ENCODE measurements at places on chromosomes 4 and X.

- no peak for DNase-seq
Observed at GRCh38 chrX:69207216-69207615, 42.0 kb upstream of the PJA1 start.

DNA sequence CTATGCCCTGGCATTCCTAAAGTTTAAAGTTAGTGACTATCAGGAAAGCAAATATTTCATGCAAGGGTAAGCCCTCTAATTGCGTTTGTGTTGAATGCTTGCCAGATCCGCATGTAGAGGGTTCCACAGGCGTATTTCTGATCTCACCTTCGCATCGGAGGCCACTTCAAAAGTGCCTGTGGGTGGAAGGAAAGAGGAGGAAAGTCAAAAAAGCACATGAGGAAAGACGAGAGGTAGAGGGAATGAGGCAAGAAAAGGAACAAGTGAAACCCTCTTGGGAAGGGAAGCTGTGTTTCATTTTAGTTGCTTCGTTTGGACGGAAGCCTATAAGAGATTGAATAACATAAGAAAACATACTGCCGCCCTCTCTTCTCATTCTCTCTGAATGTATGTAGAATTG, 628.8 kb downstream of the SPRY1 start:
- DNase-seq = peak; percentile 65

GRCh38 chr4:72828864-72829263, 240.7 kb downstream of the COX18 start:
- no peak for DNase-seq

GRCh38 chrX:39414290-39414854, 613.1 kb downstream of the MID1IP1 start:
- DNase-seq = no peak

- DNase-seq = no peak
Observed at GRCh38 chr4:165440415-165441158, 61.8 kb downstream of the CPE start.

DNA sequence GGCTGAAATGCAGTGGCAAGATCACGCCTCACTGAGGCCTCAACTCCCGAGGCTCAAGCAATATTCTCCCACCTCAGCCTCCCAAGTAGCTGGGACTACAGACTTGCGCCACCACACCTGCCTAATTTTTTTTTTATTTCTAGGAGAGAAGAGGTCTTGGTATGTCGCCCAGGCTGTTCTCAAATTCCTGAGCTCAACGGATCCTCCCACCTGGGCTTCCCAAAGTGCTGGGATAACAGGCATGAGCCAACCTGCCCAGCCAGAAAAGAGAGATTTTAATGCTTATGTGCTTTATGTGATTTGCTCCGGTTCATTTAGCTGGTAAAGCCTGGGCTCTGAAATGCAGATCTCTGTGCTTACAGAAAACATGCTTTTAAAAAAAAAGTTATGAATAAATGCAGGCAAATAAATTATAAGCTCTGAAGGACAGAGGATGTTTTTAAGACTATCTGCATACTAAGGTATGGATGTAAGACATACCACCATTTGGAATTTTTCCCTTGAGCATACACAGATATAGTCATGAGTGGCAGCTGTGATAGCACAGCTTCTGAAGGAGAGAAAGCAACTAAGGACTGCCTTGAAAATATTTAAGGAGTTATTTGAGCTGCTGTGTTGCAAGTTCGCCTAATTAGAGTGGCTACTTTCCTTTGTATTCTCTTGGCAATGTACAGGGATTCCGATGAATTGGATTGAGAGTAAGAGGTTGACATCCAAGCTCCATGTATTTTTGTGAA, 13.8 kb downstream of the GUCY1B1 start:
- no peak for DNase-seq

GRCh38 chrX:134948333-134949241, 42.2 kb upstream of the SMIM10 start:
- no peak for DNase-seq

GRCh38 chr4:139933541-139933940, 220.4 kb downstream of the MAML3 start:
- peak; percentile 64 for DNase-seq

DNA sequence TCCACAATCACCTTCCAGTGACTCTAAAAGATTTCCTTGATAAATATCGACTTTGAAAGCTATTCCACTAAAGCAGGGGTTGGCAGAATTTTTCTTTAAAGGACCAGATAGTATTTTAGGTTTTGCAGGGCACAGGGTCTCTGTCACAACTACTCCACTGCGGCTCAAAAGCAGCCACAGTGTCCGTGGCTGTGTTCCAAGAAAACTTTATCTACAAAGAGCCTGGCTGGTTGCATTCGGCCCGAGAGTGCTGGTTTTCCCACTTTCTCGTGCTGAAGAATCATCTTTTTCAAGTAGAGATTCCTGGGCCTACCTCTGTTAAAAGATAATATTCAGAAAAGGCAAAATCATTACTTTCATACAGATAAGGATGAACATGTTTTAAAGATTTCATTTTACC, 55.6 kb downstream of the TSPAN7 start:
- DNase-seq = no peak

DNA sequence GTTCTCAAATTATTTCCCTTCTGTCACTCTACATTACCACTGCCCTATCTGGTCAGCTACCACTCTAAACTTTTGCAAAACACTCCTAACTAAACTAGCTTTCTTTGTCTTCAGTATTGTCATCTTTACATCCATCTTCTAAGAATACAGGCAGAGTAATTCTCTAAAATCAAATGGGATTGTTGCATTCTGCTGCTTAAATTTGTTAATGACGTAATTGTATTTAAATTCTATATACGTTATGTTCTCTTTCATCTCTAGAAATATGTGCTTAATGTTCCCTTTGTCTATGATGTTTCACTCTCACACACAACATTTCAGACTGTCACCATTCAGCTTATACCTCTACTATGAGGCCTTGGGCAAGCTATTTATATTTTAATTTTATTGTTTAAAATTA, 1041.1 kb upstream of the POU3F4 start:
- DNase-seq = no peak

DNA sequence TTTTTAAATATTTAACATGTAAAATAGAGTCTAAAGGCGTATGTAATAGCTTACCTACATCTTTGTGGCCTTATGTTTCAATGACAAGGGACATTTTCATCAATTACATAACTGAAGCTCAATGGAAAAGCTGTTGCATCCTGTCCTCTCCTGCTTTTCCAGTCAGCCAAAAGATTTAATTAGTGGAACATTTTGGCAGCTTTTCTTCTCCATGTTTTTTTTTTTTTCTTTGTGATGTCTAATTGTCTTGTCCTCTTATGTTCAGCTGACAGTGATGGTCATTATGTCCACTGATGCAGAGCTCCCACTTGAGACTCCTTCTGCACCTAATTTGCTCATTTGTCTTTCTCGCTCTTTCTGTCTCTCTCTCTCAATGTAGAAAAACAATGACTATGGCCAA, 422.2 kb downstream of the GABRG1 start:
- DNase-seq = peak; percentile 75

- DNase-seq = no peak
Observed at GRCh38 chr4:23120374-23120773, 427.6 kb downstream of the GBA3 start.

GRCh38 chrX:18971506-18971905, 12.4 kb downstream of the PHKA2 start:
- no peak for DNase-seq

DNA sequence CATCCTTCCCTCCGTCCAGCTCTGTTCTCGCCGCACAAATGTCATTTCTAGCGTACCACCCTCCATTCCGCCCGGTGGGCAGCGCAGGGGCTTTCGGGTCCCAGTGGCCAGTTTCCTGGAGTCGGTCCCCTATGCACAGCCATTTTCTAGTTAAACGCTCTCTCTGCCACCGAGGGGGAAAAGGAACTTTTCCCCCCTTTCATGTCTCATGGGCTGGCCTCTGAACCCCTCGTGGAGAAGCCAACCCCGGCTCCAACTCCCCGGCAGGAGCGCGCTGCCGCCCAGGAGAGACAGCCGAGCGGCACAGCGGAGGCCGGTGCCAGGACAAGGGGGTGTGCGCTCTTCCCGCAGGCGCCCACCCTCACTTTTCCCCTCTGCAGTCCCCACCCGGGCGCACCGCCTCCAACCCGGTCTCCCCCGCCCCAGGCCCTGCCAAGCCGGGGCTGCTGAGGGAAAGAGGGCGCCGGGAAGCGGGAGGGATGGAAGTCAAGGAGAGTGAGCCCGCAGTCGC, 662 bp downstream of the APBB2 start:
- DNase-seq = peak; percentile 82

Data from eye (tissue), 1 donor.